Bladder microvascular endothelial cell (primary cell): ENCODE measurements at places on chromosomes 11 and 22. TPM values are rescaled to one million over a fixed set of nuclear protein-coding genes. Genes with fewer than 3 reads are reported as not detected.

The UPB1 gene
- under 0.01 TPM in 1 of 2 replicates, not detected in the other for total RNA-seq

The XRCC6 gene
- total RNA-seq = 304 and 336 TPM in 2 replicates

The SULT4A1 gene
- not detected in 2 replicates for total RNA-seq

The LRP5 gene
- total RNA-seq = 12.8 and 146 TPM in 2 replicates

The KREMEN1 gene
- 0.16 and 0.38 TPM in 2 replicates for total RNA-seq

The PKNOX2 gene
- not detected in 2 replicates for total RNA-seq

The SERHL2 gene
- total RNA-seq = 1.9 and 3.2 TPM in 2 replicates

The PNPLA3 gene
- 0.49 and 1.7 TPM in 2 replicates for total RNA-seq

The OR5D13 gene
- not detected in 2 replicates for total RNA-seq

The RAB39A gene
- total RNA-seq = 0.13 TPM in 1 of 2 replicates, not detected in the other

The DCHS1 gene
- total RNA-seq = 20.2 and 92.1 TPM in 2 replicates

The OR51E1 gene
- total RNA-seq = not detected in 2 replicates

The SCGB1D2 gene
- not detected in 2 replicates for total RNA-seq

The GGTLC3 gene
- total RNA-seq = not detected in 2 replicates

The PTPRCAP gene
- 0.49 and 1.1 TPM in 2 replicates for total RNA-seq

The OR52E5 gene
- not detected in 2 replicates for total RNA-seq

The BIRC3 gene
- total RNA-seq = 2.6 and 17.7 TPM in 2 replicates

The ABCC8 gene
- not detected in 2 replicates for total RNA-seq

The EIF4G2 gene
- 597 and 964 TPM in 2 replicates for total RNA-seq

The CRYBB1 gene
- not detected in 2 replicates for total RNA-seq

The CYP2D6 gene
- total RNA-seq = 0.16 and 0.50 TPM in 2 replicates

The OR8D4 gene
- total RNA-seq = not detected in 2 replicates

The INPP5J gene
- total RNA-seq = 0.50 TPM in 1 of 2 replicates, not detected in the other

The DNHD1 gene
- 1.3 and 4.5 TPM in 2 replicates for total RNA-seq

The ADAMTS8 gene
- not detected in 2 replicates for total RNA-seq

The H19 gene
- total RNA-seq = 131 and 217 TPM in 2 replicates

The MPZL2 gene
- 41.0 and 78.2 TPM in 2 replicates for total RNA-seq

The KRTAP5-2 gene
- total RNA-seq = not detected in 2 replicates

The CHRDL2 gene
- total RNA-seq = not detected in 2 replicates

The LGR4 gene
- total RNA-seq = 0.49 and 6.0 TPM in 2 replicates

The ACRV1 gene
- not detected in 2 replicates for total RNA-seq

The KDM4D gene
- total RNA-seq = 0.38 and 0.49 TPM in 2 replicates

The MAML2 gene
- 3.2 and 8.7 TPM in 2 replicates for total RNA-seq

The TENM4 gene
- 0.13 TPM in 1 of 2 replicates, not detected in the other for total RNA-seq

The NTM gene
- 0.06 and 0.32 TPM in 2 replicates for total RNA-seq

The SYNGR1 gene
- total RNA-seq = 0.49 and 1.5 TPM in 2 replicates

The STK33 gene
- 0.49 and 0.88 TPM in 2 replicates for total RNA-seq

The OPCML gene
- 0.31 TPM in 1 of 2 replicates, not detected in the other for total RNA-seq

The ACTN3 gene
- total RNA-seq = under 0.01 and 0.06 TPM in 2 replicates

The ALX4 gene
- total RNA-seq = not detected in 2 replicates

The NUDT8 gene
- 2.8 and 12.0 TPM in 2 replicates for total RNA-seq

The APOA5 gene
- not detected in 2 replicates for total RNA-seq

The CSTPP1 gene
- 6.6 and 9.6 TPM in 2 replicates for total RNA-seq

The TPH1 gene
- total RNA-seq = under 0.01 TPM in 1 of 2 replicates, not detected in the other

The HPS4 gene
- total RNA-seq = 12.3 and 23.2 TPM in 2 replicates

The OTOG gene
- total RNA-seq = not detected in 2 replicates

The HTR3B gene
- not detected in 2 replicates for total RNA-seq

The RASGRP2 gene
- 0.49 and 1.2 TPM in 2 replicates for total RNA-seq

The SEPTIN3 gene
- total RNA-seq = under 0.01 and 0.06 TPM in 2 replicates

The SAA4 gene
- not detected in 2 replicates for total RNA-seq
